ENCODE measurements at places on chromosomes 6 and 20.
A peak's percentile ranks its signal among the peaks of the same experiment; 100 is the strongest.

DNA sequence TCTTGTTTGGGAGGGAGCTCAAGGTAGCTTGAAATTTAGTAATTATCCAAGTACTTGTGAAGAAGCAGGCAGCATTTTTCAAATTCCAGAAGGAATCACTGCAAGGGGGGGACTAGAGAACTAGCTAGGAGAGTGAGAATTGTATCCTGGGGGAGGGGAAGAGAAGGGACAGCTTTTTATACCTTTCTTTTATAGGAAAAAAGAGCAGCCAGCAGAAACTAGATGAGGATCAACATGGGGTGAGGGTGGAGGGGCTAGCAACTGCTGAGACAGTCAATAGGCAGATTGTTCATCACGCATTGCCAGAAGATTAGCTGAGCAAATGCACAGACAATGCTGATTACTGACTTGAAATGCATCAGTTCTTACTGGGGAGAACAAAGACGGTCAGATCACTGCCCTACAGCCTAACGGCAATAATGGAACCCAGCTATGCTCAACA, 514.3 kb upstream of the CITED2 start:
- DNase-seq, result peak; percentile 61

DNA sequence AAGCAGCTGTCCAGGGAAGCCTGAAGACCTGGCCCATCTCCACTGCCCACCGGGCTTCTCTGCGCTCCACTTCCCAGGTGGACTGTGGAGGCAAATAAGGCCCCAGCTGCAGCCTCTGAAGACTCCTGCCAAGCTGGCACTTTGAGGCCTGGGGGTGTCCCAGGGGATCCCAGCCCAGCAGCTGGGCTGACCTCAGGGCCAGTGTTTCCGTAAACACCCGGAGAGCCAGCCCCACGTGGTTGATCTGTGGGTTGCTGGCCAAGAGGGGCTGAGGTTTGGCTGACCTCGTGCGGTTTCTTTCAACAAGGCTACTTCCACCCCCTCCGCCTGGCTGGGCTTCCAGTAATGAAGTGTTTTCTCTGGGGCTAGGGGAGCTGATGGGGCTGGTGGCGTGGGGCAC, 12.4 kb upstream of the CCN5 start:
- DNase-seq, result peak; percentile 98

GRCh38 chr6:145845557-145845956, 31.0 kb upstream of the FBXO30 start:
- DNase-seq, result no peak

GRCh38 chr6:16966791-16967469, 134.9 kb upstream of the STMND1 start:
- DNase-seq, result no peak

GRCh38 chr6:148971031-148971927, 224.4 kb downstream of the UST start:
- DNase-seq, result peak; percentile 28

DNA sequence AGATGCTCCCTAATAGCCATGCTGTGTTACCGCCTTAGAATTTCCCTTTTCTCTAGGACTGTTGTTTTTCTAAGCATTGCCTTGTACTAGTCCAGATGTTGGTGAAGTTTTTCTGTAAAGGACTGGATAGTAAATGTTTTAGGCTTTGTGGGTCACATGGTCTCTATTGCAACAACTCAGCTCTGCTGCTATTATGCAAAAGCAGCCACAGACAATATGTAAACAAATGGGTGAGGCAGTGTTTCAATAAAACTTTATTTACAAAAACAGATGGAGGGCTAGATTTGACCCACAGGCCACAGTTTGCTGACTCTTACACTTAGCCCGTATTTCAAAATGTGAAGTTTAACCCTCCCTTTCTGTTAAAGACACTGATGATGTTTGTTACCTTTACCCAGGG, 207.6 kb upstream of the MYLIP start:
- peak; percentile 60 for DNase-seq

GRCh38 chr6:35240838-35241801, 18.4 kb upstream of the ZNF76 start:
- peak; percentile 69 for DNase-seq

DNA sequence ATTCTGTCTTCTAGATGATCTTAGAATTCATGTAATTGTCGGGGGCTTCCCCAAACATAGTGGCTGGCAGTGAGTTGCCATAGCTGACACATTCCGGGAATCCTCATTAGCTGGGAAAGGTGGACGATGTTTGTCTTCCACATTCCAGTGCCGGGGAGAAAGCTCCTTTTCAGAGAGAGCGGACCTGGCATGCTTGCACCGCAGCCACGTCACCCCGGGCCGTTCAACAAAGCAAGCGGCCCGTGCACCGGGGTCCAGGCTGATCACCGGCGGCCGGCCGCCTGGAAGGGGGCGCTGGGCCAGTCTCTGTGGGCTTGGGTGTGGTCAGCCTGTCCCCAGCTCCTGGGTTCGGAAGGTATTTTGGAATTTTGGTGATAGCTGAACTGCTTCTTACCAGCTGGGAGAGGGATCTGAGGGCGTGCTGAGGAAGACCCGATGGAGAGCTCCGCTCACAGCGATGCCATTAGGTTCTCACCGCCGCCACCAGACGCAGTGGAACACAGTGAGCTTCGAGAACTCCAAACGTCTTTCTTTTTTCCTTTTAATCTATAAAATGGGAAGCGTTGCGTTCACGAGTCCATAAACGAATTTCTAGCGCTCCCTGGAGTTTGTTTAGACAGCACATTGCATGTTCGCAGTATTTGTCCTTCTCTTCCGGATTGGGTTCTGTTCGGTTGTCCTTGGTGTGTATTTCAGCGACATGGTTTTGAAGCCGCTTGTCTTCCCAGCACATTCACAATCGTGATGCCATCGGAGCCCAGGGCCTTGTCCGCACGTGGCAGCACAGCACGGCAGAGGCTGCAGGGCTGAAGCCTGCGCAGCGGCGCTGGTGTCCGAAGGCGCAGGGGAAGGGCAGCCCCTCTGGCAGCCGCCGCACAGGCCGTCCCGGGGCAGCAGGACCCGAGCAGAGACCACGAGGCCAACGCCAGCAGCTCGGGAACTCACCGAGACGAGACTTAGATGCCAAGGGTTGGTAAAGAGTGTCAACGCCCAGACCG, 557.6 kb downstream of the QKI start:
- DNase-seq, result no peak

GRCh38 chr6:15086348-15087158, 159.3 kb upstream of the JARID2 start:
- no peak for DNase-seq

DNA sequence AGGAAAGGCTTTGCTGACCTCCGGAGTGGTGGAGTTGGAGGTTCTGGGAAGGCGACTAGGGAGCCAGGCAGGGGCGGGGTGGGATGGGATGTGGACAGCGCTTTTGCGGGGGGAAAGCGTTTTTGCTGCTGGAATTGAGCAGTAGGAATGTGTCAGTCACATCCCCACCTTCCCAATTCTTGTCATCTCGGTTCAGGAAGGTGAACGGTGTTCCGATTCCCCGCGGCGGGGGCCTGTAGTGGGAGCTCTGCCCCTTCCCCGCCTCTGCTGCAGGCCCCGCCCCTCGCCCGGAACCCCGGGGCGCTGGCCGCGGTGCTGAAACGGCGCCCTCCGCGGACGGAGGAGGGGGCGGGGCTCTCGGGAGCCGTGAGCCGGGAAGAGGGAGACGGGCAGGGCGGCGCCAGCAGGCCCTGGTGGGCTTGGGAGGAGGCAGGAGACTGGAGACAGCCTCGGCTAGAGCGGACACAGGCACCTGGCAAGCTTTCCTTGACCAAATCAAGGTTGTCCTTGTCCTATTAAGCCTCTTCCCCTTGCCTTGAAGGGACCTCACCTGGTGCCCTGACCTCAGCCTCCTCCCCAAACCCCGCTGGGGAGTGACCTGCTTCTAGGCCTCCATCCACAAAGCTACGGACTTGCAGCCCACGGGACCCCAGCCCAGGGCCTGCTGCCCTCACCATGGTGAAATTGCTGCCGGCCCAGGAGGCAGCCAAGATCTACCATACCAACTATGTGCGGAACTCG, at the start of gene LHFPL5:
Gene LHFPL5, plus strand, starts transcription at position 357 of the 741 bp plus-strand sequence. Its CDS starts 319 bp downstream, at position 676.
- peak; percentile 26 for DNase-seq

DNA sequence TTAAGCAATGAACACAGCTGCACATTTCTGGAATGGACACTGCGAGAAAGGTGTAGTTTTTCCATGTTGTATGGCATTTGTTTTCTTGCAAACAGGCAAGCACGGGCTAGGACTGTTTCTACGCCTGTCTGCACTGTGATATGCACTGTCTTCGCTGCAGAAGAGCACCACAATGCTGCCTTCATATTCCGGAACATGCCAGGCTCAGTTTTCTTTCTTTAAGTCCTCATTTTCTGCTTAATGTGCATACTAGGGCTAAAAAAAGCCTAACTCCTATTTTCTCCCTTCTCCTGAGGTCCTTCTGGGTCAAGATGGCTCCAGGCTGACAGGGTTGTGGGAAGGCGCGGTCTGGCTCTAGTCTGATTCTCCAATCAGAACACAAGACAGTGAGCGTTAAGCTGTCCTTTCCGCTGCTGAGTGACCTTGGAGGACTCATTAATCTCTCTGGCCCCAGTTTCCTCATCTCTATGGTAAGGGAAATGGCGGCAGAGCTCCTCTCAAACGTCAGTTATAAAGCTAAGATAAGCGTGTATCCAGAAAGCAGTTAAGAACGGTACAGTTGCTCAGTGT, 379.9 kb downstream of the C6orf118 start:
- DNase-seq, result no peak

DNA sequence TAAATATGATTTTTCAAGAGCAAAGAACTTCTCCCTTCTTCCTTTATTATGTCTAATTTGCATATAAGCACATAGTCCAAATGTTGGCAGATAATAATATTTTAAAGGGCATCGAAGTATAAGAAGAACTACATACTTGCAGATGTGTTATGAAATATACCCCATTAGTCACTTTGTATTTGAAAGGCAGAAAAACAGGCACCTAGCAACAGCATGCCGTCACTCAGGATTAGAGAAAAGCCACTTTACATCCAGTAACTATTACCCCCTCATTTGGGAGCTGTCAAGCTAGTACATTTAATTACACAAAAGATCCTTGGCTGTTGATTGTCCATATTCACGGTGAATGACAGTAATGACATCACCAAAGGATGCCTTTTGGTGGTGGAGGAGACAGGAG, 99.3 kb upstream of the ARMC2 start:
- no peak for DNase-seq

- DNase-seq, result no peak
Observed at GRCh38 chr6:92587525-92587924, 831.8 kb downstream of the EPHA7 start.

GRCh38 chr6:150670311-150670710, 70.6 kb downstream of the PLEKHG1 start:
- no peak for DNase-seq

- peak; percentile 43 for DNase-seq
Observed at GRCh38 chr6:167839343-167839742, 12.6 kb downstream of the AFDN start.

DNA sequence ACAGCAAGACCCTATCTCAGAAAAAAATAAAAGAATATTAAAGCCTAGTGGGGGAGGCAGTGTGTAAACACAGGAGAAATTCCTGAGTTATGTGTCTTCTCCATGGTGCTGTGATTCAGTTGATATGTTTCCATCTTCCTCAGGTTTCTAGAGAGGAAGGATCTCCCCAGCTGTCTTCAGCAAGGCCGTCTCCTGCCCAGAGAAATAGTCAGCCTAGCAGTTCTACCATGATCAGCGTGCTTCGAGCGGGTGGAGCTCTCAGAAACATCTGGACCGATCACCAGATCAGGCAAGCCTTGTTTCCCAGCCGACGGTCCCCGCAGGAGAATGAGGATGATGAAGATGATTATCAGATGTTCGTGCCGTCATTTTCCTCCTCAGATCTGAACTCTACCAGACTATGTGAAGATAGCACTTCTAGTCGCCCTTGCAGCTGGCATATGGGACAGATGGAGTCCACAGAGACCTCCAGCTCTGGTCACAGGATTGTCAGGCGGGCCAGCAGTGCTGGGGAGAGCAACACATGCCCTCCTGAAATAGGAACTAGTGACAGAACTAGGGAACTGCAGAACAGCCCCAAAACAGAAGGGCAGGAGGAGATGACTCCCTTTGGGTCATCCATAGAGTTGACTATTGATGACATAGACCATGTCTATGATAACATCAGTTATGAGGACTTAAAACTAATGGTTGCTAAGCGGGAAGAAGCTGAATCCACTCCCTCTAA, 34.9 kb upstream of the MTHFD1L start:
- DNase-seq, result peak; percentile 28

GRCh38 chr6:52877786-52878185, 31.7 kb downstream of the GSTA3 start:
- DNase-seq, result no peak

DNA sequence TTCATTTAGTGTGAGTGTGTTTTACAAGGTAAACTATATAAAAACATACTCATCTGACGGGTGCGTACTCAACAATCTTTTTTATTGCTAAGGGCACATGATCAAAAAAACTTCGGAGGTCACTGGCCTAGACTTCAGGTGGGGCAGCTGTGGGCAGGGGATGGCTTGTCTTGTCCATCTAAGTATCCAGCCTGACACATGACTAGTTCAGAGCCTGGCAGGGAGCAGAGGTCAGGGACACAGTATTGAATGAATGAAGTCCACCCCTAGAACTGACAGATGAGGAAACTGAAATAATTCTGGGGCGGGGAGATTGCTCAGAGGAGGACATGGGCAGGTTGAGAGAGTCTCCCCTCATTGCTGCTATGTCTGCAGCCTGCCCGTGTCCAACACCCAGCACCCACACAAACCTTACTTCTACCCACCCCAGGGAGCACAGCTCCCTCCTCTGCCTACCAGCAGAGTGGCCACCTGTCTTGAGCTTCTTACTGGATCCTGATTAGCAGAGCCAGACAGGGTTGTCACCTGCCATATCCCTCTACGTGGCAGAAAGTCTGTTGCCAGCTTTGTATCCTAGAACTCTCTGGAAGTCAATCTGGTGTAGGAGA, 48.9 kb downstream of the MRPL14 start:
- DNase-seq, result no peak

DNA sequence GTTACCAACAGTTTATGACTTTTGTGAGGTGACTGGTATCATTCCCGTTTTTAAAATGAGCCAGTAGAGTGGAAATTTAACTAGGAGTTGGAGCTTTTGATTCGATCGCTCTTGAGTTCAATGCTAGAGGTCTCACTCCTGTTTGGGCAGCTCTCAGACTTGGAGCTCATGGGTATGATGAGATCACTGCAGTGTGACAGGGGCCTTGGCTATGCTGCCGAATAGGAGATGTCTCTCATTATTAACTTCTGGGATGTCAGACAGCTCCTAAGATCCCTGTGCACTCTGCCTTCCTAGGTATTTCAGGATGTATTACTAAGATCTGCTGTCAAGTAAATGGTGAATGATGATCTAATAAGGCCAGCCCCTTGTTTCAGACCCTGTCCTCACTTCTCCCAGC, 20.4 kb downstream of the AKAP12 start:
- DNase-seq, result no peak

DNA sequence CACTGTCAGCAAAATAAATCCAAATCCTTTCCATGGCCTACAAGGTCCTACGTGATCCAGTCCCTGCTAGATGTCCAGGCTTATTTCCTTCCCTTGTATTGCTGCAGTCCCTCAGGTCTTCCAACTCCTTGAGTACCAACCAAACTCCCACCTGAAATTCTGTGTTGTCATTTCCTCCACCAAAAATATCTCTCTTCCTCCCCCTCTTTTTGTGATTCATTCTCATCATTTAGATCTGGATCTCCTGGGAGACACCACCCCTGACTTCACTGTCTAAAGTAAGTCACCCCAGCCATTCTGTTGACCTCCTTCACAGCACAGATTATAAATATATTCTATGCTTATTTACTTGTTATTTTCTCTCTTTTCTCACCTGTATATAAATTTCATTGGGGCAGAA, 9.0 kb upstream of the LOC128125822 start:
- DNase-seq, result no peak

- no peak for DNase-seq
Observed at GRCh38 chr6:147869201-147869600, 360.7 kb downstream of the SAMD5 start.
